Renal cortical epithelial cell (primary cell): ENCODE measurements at places on chromosomes 4 and X.
A peak's percentile ranks its signal among the peaks of the same experiment; 100 is the strongest.

GRCh38 chrX:154599531-154599930 is 14.6 kb downstream of the CTAG1A start:
- DNase-seq = no peak

GRCh38 chrX:27463187-27463586 is at the start of gene PPP4R3C:
TSS of gene PPP4R3C (minus strand) at chrX:27463341. CDS start at chrX:27463296, 45 bp downstream.
- no peak for DNase-seq

DNA sequence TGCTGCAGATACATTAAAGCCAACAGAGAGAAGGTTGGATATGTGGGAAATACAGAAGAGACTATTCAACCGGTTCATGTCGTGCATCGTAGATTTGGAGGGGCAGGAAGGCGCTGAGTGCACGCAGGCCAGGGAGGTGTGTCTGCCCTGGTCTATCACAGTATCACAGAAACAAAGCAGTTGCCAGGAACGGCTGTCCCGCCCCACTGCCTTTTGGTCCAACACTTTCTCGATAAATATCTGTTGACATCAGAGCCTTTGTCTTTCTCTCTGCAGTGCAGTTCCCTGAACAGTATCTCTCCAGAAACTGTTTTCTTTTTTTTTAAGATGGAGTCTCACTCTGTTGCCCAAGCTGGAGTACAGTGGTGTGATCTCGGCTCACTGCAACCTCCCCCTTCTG is 151.1 kb upstream of the BCOR start:
- DNase-seq = peak; percentile 21

DNA sequence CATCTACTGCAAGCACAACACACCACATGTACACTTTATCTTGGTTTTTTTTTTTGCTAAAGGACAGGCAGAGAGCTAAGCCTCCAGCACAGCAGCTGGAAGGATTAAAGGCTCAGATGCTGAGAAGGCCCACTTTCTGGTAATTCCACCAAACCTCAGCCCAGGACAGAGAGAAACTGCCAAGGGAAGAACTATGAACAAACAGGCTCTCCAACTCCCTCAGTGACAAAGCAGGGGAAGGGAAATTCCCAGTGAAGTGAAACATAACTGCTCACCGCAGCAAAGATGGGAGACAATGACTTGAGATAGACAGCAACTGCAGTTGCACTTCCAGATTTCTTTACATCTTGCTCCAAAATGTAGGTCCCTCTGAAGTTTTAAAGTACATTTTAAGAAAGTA is 4.8 kb downstream of the PROM1 start:
- peak; percentile 71 for DNase-seq

DNA sequence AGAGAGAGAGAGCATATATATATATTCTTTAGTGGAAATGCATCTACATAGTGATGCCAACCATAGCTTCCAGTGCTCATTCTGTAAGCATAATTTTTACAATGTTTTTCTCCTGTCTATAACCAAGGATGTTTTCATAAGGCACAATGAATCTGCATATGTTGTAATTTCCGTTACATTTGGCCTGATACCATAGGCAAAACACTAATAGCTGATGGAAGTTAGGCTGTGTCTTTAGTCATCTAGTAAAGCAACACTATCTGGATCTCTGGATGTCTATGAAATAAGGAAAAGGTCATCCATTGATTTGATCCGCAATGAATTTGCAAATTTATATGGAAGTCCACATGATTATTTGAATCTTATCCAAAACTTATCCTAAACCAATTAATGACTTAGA is 8.1 kb downstream of the PCDH7 start:
- no peak for DNase-seq
